GM04504 (cell line): ENCODE measurements at places on chromosomes 16 and 17.

GRCh38 chr16:29775742-29776408 is 2.2 kb upstream of the ZG16 start:
- DNase-seq: no peak

- DNase-seq: no peak
These were observed 8.1 kb downstream of the PDK2 start for GRCh38 chr17:50103252-50103651.

- DNase-seq: no peak
These were observed 15.2 kb downstream of the PIEZO1 start for GRCh38 chr16:88769617-88770460.

GRCh38 chr16:82995924-82996441 is 369.2 kb downstream of the CDH13 start:
- peak; percentile 46 for DNase-seq

- no peak for DNase-seq
These were observed 352.7 kb downstream of the XYLT1 start for GRCh38 chr16:17117906-17118577.

DNA sequence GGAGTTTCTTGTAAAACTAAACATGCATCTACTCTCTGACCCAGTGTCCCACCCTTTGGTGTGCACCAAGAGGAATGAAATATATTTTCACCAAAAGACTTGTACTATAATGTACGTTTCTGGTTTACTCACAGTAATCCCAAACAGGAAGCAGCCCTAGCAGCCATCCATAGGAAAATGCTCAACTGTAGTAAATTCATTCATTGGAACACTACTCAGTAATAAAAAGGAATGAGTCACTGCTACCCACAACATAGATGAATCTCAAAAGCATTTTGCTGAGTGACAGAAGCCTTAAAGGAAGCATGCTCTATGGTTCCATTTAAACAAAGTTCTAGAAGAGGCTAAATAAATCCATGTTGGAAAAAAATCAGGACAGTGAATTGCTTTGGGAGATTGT is 37.6 kb upstream of the DHRS7B start:
- peak; percentile 44 for DNase-seq

DNA sequence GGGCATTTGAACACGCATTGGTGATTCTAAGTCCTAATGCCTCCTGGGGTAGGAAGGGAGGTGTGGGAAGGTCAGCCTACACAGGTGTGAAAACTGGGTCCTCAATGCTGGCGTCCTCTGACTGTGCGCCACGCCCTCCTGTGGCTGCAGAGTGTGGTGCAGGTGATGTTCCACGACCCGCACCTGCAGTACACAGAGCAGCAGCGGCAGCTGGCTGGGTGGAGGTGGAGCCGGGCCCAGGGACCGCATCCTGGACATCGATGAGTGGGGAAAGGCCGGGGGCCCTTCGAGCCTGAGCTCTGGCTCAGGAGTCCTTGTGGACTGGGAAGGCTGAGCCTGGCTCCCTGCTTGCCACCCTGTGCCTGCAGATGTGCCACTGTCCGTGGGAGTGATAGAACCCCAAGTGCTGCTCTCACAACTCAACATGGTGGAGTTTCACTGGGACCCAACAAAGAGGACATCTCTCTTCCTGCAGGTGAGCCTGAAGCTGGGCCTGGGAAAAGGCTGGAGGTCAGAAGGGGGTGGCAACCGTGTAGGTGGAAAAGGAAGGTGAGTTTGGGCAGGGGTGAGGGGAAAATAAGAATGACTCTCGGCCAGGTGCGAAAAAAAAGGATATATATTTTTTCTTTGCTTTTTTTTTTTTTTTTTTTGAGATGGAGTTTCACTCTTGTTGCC is 14.0 kb upstream of the STAC2 start:
- no peak for DNase-seq

GRCh38 chr16:85027349-85027957 is at the start of gene KIAA0513:
KIAA0513 (plus strand) TSS chr16:85027795; CDS start chr16:85067072, 39,277 bp downstream.
- peak; percentile 86 for DNase-seq

DNA sequence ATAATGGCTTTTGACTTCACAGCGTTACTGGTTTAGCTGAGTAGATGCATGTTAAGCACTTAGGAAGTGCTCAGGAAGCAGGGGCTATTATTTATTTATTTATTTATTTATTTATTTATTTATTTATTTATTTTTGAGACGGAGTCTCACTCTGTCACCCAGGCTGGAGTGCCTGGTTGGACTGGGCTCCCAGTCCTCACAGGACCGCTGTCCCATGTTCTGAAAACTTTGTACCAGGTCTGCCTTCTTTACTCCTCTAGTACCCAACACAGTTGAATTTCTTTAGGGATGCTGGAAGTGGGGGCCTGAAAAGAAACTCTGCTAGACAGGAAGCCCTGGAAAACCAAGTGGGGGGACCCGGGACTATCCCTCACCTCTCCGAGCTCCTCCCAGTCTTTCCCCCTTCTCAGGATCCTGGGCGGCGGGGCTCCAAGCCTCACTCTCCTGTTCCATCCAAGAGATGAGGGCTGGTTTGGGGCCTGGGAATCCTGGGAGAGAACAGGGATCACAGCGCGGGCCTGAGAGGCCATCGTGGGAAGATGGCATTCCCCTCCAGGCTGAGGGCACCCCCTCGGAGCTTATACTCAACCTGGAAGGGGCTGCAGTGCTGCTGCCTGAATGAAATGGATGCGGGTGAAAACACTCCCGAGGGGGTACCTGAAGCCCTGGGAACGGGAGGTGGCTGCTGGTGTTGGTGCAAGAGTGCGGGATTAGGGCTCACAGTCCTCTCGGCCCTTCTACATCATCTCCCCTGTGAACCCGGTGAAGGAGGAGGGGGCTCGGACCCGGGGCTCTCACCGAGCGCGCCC is 674 bp downstream of the ZNF688 start:
- no peak for DNase-seq

- DNase-seq: no peak
These were observed 1.7 kb downstream of the RABEP1 start for GRCh38 chr17:5283571-5284315.

GRCh38 chr16:4057439-4057877 is 58.8 kb downstream of the ADCY9 start:
- DNase-seq: no peak

GRCh38 chr17:60169921-60170817 is 20.4 kb downstream of the CA4 start:
- no peak for DNase-seq

GRCh38 chr17:51115179-51115578 is 5.5 kb downstream of the SPAG9 start:
- DNase-seq: no peak

DNA sequence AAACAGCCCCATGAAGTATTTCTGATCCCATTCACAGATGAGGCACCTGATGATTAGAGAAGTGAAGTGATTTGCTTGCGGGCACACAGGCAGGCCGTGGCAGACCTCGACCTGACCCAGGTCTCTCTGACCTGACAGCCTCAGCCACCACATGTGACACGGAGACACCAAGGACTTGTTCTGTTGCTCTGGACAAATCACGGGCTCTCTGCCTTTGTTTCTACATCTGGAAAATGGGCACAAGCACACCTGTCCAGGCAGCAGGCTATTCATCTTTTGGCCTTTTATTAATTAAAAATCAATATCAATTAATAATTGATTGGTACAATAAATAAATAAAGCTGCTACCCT is 3.4 kb downstream of the MAP3K14 start:
- no peak for DNase-seq

DNA sequence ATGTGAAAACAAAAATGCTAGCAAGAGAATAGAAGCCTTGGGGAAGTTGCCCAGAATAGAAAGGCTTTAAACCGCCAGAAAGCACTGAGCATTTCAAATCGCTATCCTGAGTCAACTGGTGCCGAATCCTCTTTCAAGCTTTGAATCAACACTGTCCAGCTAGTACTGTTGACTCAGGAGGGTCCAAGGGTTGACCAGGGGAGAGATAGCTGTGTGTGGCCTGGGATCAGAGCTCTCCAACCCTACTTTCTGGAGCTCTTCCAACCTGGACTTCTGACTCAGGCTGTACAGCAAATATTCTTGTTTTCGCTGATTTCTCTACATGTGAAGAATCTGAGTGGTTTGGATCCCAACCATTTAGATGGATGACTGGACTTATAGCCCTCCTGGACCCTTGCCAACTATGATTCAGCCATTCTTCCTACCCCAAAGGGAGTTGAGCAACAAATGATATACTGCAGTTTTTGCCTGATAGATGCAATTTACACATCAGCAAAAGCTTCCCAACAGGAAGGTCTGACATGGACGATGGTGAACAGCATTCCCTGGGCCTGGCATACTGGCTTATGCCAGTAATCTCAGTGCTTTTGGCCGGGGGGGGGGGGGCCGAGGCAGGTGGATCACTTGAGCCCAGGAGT is 154.0 kb upstream of the SDK2 start:
- DNase-seq: peak; percentile 81
